Stimulated activated CD4-positive, alpha-beta T cell treated with anti-CD3 and anti-CD28 coated beads, Interleukin-15, amount 100 ng/mL, for 48 hours (primary cell): ENCODE measurements at places on chromosomes 12 and 14.

DNA sequence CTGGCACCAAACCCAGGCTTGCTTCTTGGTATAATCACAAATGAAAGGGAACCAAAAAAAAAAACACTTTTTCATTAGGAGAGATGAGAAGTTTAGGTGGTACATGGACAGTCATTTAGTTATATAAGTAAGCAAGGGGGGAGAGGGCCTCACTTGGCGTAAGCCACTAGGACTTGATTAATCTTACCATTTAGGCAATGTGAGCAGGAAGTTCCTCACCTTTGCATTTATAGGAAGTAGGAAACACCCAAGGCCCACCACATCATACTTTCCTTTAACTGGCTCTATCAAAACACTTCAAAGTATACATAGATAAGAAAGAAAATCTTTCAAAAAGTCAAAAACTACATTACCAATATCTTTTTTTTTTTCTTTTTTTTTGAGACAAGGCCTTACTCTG lies 6.7 kb upstream of the RPS6KA5 start:
- DNase-seq: no peak

GRCh38 chr12:67434671-67435370 lies 165.7 kb downstream of the CAND1 start:
- no peak for DNase-seq

- no peak for DNase-seq
Measured at GRCh38 chr12:49730568-49731101, 10.7 kb upstream of the TMBIM6 start.

DNA sequence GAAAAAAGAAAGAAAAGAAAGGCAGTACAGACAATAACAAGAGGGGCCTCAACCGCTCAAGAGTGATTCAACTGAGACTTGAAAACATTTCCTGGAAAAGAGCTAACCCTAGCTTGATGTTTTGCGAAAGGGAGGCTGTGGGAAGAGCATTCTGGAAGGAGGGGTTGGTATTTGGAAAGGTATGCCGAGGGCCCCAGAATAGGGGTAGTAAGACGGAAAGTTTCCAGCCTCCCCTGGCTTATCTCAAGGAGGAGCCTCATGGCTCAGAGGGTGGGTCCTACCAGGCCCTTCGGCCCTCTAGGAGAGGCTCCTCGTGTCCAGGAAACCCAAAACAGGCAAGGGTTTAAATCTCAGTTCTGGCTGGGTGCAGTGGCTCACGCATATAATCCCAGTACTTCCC lies 8.4 kb downstream of the RNU4-2 start:
- DNase-seq: no peak

GRCh38 chr12:1822699-1823098 lies 2.3 kb downstream of the LRTM2 start:
- no peak for DNase-seq

GRCh38 chr14:53626761-53627160 lies 329.9 kb downstream of the BMP4 start:
- no peak for DNase-seq

GRCh38 chr12:72493407-72493806 lies 221.2 kb downstream of the TRHDE start:
- DNase-seq: no peak

DNA sequence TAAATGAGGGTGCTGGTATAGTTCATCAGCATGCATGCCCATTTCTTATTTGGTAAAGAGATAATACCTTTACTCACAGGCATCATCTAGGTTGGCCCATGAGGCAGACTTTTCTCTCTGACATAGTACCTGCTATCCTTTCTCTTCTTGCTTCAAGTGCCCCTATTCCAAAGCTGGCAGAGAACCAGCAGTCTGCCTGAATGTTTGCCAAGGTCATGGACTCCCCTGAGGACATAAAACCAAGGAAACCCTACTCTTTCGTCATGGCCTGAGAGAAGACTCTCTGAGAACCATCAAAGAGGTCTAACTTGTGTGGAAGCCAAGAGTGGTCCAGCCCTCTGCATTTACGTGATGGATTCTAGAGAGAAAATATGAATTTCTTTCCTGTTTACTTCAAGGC lies 11.9 kb downstream of the PPP1R36 start:
- DNase-seq: no peak
